ENCODE measurements at places on chromosomes 7 and 10. TPM values are rescaled to one million over a fixed set of nuclear protein-coding genes. Genes with fewer than 3 reads are reported as not detected.

GSTO2 gene
- 12.7 TPM for total RNA-seq

CLRN3 gene
- not detected for total RNA-seq

TRIM56 gene
- 18.8 TPM for total RNA-seq

HYAL4 gene
- total RNA-seq = not detected

TYSND1 gene
- 15.0 TPM for total RNA-seq

IFIT2 gene
- 0.40 TPM for total RNA-seq

SFRP5 gene
- total RNA-seq = 3.3 TPM

CAMK2B gene
- total RNA-seq = 0.15 TPM

CTAGE6 gene
- total RNA-seq = 0.13 TPM

FOXP2 gene
- 0.43 TPM for total RNA-seq

TECPR1 gene
- 11.4 TPM for total RNA-seq

IL15RA gene
- 0.98 TPM for total RNA-seq

GOLGA7B gene
- not detected for total RNA-seq
